CMK (cell line): ENCODE measurements at places on chromosomes 7 and 10.

DNA sequence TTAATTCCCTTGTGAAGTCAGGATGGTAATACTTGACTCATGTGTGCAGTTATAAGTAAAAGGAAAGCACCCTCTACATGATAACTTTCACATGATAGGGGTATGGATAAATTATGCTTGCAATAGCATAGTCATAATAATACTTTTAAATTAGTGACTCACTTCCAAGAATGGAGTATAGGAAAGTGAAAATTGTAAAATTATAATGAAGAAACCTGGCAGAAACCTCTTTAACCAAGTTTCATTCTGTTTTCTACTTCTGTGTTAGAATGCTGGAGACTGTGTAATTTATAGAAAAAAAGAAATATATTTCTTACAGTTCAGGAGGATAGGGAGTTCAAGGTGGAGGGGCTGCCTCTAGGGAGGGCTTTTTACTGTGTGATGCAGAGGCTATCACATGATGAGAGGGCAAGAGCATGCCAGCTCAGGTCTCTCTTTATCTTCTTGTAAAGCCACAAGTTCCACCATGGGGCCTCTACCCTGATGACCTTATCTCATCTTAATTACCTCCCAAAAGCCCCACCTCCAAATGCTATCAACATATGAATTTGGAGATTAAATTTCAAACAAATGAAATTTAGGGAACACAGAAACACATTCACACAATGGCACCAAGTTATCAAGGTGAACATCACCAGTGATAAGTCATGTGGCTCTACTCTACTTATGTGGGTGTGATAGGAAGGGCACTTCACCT is 43.2 kb downstream of the HDAC9 start:
- DNase-seq: no peak

DNA sequence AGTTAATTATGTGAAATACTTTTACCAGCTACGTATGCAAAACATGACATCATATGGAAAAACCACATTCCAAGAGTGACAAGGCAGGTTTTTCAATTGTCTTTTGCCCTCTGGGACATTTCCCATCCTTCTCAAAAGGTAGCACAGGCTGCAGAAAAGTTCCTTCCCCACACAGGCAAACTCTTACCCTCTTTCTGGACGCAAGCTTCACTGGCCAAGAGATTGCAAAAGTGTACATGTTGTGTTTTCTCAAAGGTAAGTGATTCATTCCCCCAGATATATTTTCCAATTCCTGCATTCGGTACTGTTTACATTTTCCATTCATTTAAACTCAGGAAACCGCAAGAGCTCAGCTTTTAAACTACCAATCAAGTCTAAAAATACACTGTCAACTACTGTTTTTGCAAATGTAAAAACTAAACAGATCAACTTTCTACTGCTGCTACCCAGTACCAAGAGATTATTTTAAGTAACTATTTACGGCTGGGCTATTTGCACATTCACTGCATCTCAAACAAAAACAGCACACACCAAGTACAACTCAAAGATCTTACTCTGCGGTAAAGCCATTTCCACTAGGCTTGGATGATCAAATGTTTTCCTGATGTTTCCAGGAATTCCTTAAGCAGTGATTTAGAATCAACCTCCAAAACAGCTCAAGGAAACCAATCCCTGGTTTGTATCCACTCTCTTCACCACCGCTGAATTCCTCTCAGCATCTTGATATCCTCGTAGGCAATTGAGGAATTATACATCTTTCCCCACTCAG is 233.6 kb upstream of the CCDC6 start:
- DNase-seq: no peak

DNA sequence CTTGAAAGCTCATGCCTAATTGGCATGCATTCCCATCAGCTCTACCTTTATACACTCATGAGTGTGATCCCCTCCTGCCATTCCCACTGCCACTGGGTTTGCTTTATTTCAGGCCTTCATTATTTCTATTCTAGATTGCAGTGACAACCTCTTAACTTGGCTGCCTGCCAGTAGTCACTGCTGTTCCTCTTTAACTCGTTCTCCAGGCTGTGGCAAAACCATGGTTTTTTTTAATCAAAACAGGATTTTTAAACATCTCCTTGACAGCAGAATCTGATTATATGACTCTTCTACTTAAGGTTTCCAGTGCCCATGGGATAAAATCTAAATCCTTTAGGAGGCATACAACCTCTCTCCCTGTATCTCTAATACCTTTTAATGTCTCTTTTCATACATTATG is 223.7 kb upstream of the PCDH15 start:
- no peak for DNase-seq

- DNase-seq: no peak
Observed at GRCh38 chr10:17220652-17221100, 7.4 kb upstream of the VIM start.

DNA sequence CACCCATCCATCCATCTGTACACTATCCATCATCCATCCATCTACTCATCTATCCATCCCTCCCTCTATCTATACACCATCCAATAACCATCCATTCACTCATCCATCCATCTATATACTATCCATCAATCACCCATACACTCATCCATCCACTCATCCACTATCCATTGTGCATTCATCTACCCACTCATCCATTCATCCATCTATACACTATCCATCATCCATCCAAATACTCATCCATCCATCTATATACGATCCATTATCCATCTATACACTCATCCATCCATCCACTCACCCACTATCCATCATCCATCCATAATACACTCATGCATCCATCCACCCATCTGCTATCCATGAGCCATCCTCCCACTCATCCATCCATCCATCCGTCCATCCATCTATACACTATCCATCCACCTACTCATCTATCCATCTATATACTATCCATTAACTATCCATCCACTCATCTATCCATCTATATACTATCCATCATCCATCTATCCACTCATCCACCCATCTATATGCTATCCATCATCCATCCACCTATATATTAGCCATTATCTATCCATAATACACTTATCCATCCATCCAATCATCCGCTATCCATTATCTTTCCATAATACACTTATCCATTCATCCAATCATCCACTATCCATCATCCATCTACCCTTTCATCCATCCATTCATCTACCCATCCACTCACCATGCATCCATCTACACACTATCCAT is 485.3 kb downstream of the DNAJB6 start:
- no peak for DNase-seq

DNA sequence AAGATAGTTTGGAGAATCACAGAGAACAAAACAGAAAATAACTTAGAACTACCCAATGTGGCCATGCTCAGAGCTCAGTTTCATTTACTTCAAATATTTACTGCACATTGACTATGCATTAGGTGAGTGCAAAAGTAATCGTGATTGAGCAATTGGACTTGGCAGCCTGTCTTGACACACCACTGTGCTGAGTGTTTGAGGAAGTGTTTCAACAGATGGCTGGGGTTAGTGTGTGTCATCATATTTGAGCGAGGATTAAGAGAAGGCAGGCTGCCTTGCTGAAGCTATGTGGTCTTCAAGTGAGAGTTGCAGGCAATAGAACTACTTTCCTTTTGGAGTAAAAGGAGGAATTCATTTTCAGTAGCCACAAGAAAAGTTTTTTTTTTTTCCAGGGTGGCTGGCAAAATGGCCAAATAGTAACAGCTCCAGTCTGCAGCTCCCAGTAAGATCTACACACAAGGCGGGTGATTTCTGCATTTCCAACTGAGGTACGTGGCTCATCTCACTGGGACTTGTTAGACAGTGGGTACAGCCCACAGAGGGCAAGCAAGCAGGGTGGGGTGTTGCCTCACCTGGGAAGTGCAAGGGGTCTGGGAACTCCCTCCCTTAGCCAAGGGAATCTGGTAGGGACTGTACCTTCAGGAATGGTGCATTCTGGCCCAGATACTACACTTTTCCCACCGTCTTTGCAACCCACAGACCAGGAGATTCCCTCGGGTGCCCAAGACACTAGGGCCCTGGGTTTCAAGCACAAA is 37.6 kb downstream of the AKR1C4 start:
- peak; percentile 8 for DNase-seq

DNA sequence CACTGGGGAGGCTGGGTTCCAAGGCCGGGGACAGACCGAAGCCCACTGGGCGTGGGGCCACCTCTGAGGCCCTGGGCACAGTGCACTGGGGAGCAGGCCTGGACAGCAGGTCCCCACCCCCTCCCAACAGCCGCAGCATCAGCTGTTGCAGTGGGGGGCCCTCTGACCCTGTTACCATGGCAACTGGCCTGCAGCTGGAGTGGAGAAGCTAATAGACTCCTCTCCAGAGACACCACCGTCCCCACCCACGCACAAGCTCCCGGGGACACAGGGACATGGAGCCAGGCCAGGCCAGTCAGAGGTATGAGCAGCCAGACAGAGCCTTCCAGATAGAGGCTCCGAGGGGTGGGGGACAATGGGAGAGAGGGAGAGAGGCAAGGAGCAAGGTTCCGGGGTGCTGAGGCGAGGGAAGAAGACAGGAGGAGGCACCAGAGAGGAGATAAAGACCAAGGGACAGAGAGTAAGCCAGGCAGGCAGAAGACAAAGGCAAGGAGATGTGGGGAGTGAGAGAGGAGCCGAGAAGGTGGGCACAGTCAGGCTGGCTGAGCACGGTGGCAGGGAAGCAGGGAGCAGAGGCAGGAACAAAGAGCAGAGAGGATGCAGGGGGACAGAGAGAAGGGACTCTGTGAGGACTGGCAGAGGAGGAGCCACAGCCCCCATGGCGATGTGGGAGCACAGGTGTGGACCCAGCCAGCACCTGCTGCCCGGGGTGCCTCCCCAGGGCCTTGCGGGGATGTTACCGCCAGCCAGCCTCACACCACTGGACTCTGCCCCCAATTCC is 6.7 kb downstream of the KCNH2 start:
- DNase-seq: no peak

GRCh38 chr10:98338896-98339295 is 70.9 kb upstream of the LOXL4 start:
- no peak for DNase-seq

GRCh38 chr10:12700557-12700874 is 301.0 kb downstream of the CCDC3 start:
- DNase-seq: no peak

- peak; percentile 96 for DNase-seq
Observed at GRCh38 chr10:17425584-17426262, 28.7 kb downstream of the ST8SIA6 start.

DNA sequence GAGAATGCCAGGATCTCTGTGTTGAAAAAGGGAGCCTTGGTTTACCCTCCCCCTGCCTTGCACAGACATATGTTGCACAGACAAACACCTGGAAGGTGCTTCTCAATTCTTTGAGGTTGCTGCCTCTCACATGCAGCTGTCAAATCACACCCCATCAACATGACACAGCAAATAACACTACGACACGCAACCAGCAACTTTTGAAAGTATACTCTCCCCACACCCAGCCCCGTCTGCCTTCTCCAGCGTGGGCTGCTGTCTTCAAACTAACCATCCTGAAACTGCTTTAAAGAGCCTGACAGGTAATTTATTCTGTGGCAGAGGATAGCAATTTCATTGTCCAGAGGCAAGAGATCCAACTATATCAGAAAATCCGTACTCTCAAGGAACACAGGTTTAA is 136.1 kb downstream of the PLXNA4 start:
- no peak for DNase-seq

DNA sequence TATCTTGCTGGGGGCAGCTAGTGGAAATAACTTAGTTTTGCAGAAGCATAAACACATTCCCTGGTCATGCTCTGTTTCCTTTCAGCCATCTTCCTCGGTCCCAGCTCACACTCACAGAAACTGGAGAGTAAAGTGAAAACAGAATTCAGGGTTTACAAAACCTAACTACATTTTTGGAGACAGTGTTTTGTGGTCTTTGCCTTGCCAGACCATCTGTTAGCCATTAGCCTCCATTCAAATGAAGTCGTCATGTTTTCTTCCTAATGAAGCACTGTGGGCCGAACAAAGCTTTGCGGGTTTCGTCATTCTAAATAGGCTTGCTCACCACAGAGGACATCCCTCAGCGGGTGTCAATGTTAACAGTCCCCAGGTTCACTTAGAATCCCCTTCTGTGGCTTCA is 214.6 kb upstream of the TMEM72 start:
- DNase-seq: no peak

DNA sequence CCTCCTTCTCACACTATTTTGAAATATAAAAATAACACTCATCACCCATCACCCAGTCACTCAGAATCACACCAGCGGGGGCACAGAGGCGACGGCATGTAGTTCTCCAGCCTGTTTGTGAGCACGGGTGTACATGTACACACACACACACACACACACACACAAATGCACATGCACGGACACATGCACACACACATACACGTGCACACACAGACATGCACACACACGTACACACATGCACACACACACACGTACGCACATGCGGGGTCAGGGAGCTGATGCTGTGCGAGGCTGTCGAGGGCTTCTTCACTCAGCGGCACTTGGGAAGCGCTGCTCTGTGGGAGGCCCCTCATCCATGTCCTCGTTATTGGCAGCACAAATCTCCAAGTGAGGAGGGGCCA is 178.8 kb downstream of the ELFN1 start:
- DNase-seq: no peak

DNA sequence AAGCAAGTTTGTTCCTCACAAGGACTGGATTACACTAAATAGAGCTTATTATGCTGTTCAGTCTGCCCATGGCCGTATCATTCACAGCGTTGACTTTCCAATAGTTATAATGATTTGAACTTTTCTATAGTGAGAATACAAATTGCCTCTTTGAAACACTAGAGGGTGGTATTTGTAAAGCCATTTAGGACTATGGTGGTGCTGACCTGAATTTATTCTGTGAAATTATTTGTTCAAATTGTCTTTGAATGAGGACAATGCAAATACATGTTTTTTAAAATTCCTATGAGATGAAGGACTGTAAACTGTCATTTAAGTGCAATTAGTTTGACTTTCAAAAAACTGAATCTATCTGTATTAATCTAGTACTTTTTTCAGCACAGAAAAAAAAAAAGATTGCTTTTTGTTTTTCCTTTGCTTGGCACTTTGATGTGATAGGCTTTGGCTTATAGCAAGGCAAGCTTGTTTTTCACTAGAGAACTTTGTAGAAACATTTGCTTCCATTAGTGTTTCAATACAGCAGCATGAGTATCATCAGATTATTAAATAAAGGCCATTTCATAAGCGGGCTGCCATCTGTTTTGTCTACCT is 122.7 kb upstream of the TMEM229A start:
- no peak for DNase-seq

DNA sequence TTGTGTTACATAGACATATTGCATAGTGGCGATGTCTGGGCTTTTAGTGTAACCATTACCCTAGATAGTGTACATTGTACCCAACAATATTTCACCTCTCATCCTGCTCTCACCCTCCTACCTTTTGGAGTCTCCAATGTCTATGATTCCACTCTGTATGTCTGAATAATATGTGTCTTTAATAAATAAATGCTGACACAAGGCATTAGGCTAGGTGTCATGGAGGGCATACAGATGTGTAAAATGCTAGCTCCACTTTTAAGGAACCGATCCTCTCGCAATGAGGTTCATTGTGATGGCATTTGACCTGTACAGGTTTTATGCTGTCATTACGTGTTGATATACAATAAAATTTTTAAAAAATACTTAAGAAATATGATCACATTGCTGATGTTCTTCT is 74.3 kb downstream of the NEBL start:
- DNase-seq: no peak

DNA sequence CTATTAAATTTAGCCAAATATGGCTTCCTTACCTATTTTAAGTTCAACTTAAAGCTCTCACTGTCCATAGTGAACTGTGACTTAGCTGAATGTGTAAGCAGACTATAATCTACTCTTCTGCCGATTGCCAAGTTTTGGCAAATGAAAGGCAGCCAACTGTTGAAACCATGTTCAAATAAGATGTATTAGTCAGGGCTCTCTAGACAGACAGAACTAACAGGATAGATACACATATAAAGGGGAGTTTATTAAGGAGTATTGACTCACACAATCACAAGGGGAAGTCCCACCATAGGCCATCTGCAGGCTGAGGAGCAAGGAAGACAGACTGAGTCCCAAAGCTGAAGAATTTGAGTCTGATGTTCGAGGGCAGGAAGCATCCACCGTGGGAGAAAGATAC is 837.7 kb upstream of the AUTS2 start:
- DNase-seq: no peak
